ENCODE measurements at places on chromosomes 11 and 22. TPM values are rescaled to one million over a fixed set of nuclear protein-coding genes. Genes with fewer than 3 reads are reported as not detected.

Gene TEX54
- not detected for total RNA-seq

Gene CARD18
- total RNA-seq, result not detected

DNA sequence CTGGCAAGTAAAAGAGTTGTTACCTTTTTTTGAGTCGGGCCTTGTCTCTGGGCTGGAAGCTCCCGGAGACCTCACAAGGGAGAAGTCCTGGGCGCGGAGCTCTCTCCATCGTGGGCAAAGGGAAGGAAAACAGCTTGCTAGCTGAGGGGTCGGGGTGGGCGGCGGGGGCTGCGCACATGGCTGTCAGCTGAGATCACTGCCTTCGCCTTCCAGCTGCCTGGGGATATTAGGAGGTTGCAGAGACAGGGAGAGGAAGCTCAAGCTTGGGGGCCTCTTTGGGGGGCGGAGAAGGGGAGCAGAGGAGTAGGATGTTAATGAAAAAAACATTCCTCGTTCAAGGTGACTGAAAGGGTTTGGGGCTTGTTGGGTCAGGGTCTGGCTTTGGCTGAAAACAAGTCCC, 49.2 kb upstream of the ALX4 start:
- no peaks in the 10 kb centered on the region for H3K36me3 ChIP-seq
- no peaks in the 10 kb centered on the region for H3K27me3 ChIP-seq
- H3K4me3 ChIP-seq, result no peak overlapping the region

DNA sequence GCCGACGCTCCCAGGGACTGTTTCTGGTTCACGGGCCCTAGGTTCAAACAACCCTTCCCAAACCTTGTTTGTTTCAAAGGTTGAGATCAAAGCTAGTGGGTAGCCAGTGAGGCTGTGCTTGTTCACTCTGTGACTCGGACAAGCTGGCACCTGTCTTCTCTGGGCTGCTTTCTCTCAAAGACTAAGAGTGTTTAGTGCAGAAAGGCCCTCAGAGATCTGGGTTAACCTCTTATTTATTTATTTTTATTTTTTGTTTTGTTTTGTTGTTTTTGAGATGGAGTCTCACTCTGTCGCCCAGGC, 13.0 kb upstream of the MALAT1 start:
- H3K27ac ChIP-seq, result peak overlapping the region; percentile 99
- DNase-seq, result no peak
- H3K36me3 ChIP-seq, result no peaks in the 10 kb centered on the region
- no peak overlapping the region for H3K4me3 ChIP-seq
- no peaks in the 10 kb centered on the region for H3K27me3 ChIP-seq
- H3K4me1 ChIP-seq, result peaks cover 45% of the 10 kb centered on the region

Gene SVIP
- 16.0 TPM for total RNA-seq

All from upper lobe of left lung (tissue), 6 donors.